ENCODE measurements at places on chromosomes 4 and X.

GRCh38 chrX:112834031-112834845 lies 6.4 kb downstream of the AMOT start:
- peak; percentile 44 for DNase-seq

DNA sequence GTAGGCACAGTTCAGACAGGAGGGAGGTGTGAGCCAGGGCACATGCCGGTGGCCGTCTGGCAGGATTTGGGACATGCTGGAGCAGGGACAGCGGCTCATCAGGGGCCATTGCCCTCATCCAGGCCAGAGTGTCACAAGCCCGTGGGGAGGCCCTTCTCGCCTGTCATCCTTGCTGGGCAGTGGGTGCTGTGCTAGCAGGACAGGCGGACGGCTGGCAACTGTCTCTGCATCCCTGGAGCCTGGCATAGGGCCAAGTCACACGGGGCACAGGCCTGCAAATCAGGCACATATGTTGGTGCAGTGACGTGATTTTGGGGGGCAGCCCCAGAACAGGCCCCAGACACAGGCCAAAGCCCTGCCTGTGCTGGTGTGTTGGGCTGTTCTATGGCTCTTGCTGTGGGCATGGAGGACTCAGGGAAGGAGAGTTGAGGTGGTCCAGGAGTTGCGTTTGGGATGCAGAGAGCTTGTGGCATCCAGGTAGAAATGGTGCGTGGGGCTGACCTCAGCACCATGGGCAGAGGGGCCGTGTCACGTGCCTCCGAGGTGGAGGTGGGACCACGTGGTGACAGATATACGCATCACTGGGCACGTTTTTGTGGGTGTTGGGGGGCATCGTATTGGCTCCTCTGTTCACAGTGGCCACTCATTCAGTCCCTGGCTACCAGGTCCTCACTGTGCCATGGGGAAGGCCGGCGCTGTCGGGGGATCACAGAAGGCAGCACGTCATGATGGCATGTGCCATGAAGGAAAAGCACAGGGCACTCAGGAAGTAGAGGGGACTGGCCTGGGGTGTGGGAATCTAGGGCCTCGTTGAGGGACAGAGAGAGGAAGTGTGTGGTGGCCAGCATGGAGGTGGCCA lies 14.6 kb upstream of the MSANTD1 start:
- no peak for DNase-seq

DNA sequence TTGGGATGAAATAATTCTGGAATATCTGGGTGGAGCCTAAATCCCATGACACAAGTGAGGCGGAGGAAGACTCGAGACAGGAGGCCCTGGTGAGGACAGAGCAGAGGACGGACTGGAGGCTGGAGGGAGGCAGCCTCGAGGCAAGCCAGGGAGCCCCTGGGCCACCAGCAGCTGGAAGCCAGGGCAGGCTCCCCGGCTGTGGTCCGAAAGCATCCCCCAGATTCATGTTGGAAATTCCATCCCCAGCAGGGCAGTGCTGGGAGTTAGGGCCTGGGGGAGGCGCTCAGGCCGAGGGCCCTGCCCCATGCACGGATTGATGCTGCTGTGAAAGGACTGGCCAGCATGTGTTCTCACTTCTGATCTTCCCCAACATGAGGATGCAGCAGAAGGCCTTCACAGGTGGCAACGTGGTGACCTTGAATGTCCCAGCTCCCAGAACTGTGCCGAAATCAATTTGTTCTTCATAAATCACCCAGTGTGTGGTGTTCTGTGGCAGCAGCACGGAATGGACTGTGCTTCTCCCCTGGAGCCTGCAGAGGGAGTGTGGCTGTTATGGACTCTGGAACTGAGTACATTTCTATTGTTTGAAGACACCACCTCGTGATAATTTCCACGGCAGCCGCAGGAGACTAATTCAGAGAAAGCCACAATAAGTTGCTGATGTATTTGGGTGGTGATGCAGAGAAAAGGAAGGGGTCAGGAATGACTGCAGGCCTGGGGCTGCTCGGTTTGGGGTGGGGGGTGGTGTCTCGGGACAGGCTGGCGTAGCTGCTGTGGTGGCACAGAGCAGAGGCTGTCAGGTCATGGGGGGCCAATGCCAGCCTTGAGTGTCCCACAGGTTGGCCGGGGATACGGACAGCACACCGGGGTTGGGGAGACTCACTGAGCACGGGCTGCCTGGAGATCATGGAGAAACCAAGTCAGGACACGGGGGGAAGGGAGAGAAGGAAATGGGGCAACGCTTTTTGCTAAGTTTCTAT lies 56.9 kb downstream of the PCGF3 start:
- no peak for DNase-seq

DNA sequence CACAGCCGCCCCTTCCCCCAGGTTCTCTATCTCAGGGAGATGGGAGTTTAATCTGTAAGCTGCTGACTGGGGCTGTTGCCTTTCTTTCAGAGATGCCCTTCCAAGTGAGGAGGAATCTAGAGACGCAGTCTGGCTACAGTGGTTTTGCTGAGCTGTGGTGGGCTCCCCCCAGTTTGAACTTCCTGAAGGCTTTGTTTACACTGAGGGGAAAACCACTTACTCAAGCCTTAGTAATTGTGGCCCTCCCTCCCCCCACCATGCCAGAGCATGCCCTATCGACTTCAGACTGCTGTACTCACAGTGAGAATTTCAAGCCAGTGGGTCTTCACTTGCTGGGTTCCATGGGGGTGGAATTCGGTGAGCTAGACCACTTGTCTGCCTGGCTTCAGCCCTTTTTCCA lies 131.3 kb downstream of the FAAH2 start:
- DNase-seq, result no peak

DNA sequence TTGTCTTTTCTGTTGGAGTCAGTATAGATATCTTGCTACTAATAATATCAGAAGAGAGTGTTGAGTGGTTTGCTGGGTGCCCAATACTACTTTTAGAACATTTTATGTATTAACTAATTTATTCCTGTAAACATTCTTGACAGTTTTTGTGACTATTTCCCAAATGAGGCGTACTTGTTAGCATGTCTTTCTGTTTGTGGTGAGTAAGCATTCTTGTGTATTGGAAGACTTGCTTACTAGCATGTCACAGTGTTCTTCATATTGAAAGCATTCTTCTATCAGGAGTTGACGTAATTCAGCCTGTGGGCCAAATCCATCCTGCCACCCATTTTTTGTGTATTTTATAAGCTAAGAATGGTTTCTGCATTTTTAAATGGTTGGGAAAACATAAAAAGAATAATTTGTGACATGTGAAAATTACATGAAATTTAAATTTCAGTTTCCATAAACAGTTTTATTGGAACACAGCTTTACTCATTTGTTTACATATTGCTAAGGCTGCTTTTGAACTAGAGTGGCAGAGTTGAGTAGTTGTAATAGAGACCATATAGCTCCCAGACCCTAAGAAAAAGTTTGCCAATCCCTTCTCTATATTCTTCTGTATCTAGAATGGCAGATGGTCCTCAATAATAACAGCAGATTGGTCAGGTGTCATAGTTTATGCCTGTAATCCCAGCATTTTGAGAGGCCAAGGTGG lies 20.4 kb downstream of the REPS2 start:
- no peak for DNase-seq

- DNase-seq, result peak; percentile 6
These were observed 32.8 kb upstream of the GLRB start for GRCh38 chr4:157043131-157043530.

DNA sequence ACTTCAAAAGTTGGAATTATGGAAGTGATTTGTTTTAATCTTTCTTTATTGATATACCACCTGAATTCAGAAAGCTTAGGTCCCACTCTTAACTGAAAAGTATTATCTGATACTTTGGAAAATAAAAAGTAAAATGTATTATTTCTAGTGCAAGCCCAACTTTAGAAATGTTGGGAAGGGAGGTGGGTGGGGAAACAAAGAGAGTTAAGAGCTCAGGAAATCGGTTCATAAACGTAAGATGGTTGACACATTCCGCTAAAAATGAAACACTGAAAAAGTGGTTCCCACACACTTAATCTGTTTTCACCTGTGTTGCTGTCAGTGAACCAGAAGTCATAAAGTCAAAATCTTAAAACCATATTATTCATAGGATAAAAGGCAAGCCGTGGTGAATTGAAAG lies 237.4 kb downstream of the BANK1 start:
- DNase-seq, result no peak

DNA sequence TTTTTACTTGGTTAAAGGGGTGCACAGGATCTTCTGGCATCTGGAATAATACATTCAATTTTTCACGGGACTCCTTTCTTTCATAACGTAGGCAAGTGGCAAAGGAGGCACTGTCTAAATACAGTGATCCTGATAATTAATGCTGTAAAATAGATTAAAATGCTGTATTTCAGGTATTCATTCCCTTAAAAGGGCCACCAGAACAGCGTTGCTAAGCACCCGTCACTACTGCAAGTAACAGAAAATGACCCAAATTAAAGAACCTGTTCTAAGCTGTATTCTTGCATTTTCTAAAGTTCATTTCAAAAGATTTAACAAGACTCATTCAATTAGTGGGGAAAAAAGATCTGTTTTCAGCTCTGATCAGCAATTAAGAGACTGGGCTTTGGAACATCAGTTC lies 208.2 kb downstream of the TENM3 start:
- DNase-seq, result no peak

DNA sequence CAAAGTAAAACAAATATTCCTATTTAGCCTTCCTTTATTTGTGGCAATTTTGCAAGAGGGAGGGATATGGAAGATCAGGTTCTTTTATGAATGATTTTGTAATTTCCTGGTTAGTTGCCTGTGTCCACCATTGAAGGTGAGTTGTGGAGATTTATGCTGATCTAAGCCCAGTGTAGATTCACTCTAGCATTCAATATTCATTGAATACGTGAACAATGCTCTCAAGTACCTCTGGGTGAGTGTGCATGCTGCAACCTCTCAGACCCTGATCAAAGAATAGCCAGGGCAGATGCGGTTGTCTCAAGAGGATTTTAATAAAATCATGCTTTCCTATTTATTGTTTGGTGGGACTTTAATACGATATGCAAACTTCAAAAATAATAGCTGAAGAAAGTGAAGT lies 628.4 kb downstream of the SPRY1 start:
- no peak for DNase-seq

DNA sequence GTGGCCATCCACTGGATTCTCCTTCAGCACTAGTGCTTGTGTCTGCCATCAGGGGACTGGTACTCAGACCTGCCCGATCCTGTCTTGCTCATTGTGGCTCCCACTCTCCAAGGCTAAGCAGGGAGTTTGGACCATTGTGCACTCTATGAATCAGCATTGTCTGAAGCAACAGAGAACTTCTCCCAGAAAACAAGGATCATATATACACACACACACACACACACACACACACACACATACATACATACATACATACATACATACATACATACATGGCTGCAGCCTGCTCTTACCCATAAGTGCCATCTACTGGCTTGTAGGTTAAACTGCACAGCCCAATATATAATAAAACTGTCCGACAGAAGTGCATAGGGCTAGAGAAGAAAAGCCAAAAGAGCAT lies 345.3 kb upstream of the LCORL start:
- no peak for DNase-seq

GRCh38 chr4:154526151-154526550 lies 24.0 kb downstream of the PLRG1 start:
- no peak for DNase-seq

DNA sequence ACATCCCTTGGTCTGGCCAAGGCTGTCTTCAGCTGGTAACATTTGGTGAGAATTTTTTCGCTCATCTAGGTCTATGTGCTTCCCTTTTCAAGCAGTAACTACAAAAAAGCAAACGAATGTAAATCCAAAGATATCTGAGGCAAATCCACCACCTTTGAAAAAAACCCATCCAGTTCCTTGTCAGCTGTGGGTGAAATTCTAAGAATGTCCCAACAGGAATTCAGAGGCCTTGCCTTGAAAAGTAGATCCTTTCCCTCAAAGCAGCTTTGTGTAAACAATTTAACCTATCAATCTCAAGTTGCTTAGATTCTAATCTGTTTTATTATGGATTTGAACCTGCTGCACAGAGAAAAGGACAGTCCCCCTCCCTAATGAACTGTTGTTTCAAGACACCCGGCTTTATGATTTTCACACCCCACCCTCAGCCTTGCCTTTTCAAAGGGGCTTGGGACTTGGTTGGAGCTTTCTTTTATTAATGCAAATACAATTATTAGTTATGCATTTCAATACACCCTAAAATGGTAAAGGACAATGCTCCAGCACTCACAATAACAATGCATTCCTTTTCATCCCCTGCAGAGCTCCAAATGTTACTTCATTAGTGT lies 166.6 kb downstream of the LDB2 start:
- no peak for DNase-seq

DNA sequence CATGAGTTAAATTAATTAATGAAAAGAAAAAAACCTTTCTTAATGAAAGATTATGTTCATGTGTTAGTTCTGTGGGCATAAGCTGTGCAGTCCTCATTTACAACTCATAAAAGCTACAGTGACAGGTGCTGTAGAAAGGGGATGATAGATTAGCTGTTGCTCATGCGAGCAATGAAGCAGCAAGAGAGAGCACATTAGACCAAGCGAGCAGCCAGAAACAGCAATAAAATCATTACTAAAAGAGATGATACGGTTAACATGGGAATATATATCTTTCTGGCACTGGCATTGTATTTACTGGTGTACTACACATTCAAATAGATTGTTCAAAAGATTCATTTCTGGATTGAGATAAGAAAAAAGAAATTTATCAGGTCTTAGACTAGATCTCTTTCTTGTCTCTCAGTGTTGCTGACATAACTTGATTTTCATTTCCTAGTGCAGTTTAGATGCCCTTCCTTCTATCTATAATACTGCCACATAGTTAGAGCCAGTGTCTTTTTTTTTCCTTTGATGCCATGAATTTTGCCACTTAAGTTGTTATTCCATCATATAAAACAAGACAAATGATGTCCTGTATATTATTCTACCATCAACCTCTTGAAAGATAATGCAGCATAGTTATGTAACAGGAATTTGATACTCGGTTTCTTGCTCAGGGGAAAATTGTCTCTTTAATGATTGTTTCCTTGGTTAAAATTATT lies 164.6 kb downstream of the BANK1 start:
- no peak for DNase-seq

GRCh38 chr4:140095694-140096482 lies 58.1 kb downstream of the MAML3 start:
- DNase-seq, result peak; percentile 87

DNA sequence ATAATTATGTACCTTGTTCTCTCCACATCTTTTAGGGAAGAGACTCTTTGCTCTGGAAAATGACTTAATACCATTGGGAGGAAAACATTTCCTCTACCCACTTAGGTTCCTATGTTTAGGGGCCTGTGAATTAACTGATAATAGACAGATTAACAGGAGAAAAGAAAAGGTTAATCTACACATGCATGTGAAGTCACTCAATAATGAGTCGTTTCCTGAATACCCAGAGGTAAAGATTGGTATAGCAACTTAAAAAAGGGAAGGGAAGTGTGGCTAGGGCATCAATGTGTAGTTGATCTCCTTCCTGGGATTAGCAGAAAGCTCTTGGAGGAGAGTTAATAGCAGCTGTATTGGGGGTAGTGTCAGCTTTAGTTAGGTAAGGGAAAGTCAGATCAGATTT lies 419.5 kb upstream of the ATOH1 start:
- no peak for DNase-seq

GRCh38 chrX:131302701-131303100 lies 13.6 kb upstream of the IGSF1 start:
- no peak for DNase-seq

DNA sequence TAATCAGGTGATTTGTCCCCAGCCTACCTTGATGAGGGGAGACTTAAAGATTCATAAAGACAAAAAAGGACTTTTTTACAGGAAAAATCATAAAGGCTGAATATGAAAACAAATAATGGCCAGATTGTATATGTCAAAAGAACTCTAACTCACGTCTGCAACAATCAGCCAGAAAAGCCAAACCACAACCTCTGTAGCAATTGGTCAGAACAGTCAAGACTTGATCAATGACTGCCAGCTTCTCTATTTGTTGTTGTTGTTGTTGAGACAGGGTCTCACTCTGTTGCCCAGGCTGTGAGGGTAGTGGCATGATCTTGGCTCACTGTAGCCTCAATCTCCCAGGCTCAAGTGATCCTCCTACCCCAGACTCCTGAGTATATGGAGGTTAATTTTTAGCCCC lies 35.9 kb upstream of the PPA2 start:
- DNase-seq, result no peak

Data from AG04450 (cell line).